Activated CD8-positive, alpha-beta memory T cell treated with anti-CD3 and anti-CD28 coated beads, Interleukin-2, amount 50 U/mL, for 48 hours (primary cell): ENCODE measurements at places on chromosomes 4 and X.
A peak's percentile ranks its signal among the peaks of the same experiment; 100 is the strongest.

- DNase-seq = no peak
Observed at GRCh38 chr4:54102531-54103106, 2.7 kb downstream of the GSX2 start.

GRCh38 chr4:173801361-173801760, 271.3 kb upstream of the HAND2 start:
- no peak for DNase-seq

DNA sequence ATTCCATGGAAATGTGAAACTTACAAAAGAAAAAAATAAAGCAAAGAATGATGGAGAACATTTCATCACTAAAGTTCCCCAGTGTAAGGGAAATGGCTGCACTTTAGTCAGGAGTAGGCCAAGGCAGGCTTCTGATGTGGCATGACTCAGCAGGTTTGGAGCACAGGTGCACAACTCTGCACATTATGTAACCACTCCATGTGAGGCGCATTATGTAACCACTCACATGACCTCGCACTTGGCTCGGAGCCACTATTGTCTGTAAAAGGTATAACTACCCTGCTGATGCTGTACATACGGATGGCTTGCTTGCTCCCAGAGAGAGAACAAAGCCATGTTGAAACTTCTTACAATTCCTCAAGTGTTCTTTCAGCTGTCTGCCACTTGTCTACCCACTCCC, 727.6 kb downstream of the TRAM1L1 start:
- no peak for DNase-seq

DNA sequence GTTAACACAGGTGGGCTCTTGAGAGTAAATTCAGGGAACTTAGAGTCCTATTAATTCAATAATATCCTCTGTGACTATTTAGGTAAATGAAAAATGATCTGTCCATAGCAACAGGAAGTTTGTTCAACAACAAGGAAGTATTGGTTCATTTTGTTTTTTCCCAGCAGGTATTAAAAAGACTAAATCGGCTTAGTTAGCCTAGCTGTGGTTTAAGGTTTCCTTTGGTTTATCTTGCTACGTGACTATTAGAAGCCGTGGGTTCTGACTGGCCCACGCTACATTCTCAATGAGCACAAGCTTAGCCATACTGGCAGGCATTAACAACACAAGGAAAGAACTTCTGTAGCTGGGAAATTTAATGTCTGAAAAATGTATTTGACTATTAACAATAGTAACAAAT, 168.8 kb upstream of the HS3ST1 start:
- DNase-seq = no peak

DNA sequence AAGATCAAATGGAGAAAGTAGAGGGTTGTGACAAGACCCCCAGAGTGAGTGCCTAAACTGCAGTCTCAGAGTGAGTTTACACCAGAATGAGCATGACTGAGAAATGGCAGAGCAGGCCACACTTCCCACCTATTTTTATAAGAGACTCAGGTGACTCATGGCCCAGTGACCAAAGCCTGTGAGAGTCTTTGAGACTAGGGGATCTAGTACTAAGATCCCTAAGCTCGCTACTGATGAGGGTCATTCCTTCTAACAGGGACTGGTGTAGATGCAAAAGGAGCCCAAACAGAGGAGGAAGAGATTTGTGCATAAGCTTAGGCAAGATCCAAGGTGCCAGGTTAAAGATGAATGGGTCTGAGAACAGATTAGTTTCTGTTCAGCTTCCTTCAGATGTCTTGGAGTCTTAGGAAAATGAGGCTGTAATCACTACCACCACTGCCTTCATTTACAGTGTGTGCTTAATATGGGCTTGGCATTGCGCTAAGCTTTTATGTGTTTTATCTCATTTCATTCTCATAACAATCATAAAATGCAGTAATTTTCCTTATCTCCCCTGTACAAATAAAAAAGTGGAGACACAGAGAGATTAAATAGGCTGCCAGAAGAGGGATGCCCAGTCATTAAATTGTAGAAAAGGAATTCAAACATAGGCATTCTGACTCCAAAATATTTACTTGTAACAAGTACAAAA, 62.8 kb downstream of the RWDD4 start:
- DNase-seq = no peak

DNA sequence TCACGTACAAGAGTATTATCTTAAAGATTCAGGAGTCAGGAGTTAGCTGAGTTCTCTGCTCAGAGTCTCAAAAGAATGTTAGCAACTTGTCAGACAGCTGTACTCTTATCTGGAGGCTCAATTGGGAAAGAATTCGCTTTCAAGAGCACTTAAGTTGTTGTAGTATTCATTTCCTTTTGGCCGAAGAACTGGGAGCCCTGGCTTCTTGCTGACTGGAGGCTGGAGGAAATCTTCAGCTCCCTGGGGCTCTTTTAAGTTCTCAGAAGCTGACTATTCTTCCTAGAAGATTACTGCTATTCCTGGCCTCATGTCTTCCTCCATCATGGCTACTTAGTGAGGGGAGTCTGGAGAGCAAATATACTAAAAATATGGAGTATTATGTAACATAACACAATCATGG, 587.2 kb downstream of the EPHA5 start:
- DNase-seq = no peak

DNA sequence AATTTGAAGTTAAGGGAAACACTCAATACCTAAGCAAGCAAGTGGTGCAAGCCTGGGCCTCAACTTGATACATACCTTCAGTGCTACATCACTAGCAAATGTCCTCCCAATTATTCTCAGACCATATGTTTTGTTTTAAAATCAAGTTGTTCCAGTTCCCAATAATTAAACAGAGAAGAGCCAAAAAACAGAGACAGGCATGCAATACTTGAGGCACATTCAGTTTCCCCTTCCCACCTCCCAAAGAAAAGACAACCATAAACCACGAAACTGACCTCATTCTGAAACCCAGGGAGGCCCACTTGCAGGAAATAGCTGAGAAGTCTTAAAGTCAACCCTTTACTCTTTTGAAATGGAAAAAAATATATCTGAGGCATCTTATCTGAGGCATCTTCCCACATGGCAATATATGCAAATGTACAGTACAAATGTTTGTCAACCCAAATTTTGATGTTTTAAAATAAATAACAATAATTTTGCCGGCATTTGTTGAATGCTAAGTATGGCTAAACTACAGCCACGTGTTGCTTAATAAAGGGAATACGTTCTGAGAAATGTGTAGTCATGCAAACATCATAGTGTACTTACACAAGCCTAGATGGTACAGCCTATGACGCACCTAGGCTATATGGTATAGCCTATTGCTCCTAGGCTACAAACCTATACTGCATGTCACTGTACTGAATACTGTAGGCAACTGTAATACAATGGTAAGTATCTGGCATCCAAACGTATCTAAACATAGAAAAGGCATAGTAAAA, 147.5 kb downstream of the TSPAN5 start:
- no peak for DNase-seq

GRCh38 chrX:17474892-17475291, 99.9 kb downstream of the NHS start:
- DNase-seq = no peak

- DNase-seq = no peak
Observed at GRCh38 chr4:44446801-44447562, 1.6 kb downstream of the KCTD8 start.

DNA sequence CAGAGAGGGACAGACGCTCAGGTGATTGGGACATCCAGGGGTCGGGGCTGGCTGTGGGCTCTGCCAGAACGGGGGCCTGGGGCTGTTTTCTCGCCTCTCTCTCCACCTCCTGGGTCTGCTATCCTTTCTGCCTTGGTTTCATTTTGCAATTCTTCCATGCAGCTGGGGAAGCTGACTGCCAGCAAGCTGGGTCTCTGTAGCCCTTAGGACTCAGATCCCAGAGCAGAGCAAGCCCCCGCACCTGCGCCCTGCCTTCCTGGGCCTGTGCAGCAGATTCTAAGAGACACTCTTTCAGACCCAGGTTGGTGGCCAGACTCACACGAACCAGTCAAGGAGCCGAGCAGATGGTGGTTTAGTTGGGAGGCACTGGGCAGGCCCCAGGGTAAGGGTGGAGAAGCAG, 59.1 kb upstream of the GRPEL1 start:
- DNase-seq = no peak

- DNase-seq = no peak
Observed at GRCh38 chr4:146655521-146655856, 16.8 kb downstream of the POU4F2 start.

DNA sequence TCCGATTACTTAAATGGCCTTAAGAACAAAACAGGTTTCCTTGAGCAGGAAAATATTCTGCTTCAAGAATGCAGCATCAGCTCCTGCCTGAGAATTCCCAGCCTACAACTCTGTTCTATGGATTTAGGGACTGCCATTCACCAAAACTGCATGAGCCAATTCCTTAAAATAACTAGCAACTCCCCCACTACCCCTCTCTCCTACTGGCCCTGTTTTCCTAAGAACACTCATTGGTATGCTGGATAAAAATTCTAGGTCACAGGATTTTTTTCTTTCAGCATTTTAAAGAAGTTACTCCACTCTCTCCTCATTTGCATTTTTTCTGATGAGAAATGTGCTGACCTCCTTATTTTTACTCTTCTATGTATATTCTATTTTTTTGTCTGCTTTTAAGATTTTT, 347.1 kb downstream of the IDS start:
- no peak for DNase-seq

GRCh38 chrX:71978164-71978563, 67.5 kb downstream of the NHSL2 start:
- DNase-seq = no peak

GRCh38 chr4:114599231-114599902, 760 bp downstream of the UGT8 start:
- DNase-seq = peak; percentile 54
